ENCODE measurements at places on chromosomes 6 and 20.

GRCh38 chr6:96563853-96564252, 925 bp downstream of the FHL5 start:
- no peak for DNase-seq

GRCh38 chr6:165249808-165250207, 59.6 kb downstream of the C6orf118 start:
- no peak for DNase-seq

DNA sequence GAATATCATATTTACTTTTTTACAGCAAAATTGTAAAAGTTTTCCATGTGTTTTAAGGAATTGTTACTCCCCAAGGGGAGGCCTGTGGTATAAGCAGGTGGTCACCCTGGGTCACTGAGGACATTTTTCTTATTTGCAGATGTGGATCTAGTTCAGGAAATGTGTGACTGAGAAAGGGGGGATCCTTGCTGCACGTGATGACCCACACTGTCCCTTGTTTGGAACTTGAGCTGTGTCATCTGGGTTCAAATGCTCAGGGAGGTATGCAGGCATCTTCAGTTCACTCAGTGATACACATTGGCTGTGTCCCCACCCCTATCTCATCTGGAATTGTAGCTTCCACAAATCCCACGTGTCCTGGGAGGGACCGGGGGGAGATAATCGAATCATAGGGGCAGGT, 431.9 kb upstream of the CDH4 start:
- DNase-seq, result no peak

- DNase-seq, result no peak
Measured at GRCh38 chr6:140554421-140554820, 1180.0 kb upstream of the CITED2 start.

DNA sequence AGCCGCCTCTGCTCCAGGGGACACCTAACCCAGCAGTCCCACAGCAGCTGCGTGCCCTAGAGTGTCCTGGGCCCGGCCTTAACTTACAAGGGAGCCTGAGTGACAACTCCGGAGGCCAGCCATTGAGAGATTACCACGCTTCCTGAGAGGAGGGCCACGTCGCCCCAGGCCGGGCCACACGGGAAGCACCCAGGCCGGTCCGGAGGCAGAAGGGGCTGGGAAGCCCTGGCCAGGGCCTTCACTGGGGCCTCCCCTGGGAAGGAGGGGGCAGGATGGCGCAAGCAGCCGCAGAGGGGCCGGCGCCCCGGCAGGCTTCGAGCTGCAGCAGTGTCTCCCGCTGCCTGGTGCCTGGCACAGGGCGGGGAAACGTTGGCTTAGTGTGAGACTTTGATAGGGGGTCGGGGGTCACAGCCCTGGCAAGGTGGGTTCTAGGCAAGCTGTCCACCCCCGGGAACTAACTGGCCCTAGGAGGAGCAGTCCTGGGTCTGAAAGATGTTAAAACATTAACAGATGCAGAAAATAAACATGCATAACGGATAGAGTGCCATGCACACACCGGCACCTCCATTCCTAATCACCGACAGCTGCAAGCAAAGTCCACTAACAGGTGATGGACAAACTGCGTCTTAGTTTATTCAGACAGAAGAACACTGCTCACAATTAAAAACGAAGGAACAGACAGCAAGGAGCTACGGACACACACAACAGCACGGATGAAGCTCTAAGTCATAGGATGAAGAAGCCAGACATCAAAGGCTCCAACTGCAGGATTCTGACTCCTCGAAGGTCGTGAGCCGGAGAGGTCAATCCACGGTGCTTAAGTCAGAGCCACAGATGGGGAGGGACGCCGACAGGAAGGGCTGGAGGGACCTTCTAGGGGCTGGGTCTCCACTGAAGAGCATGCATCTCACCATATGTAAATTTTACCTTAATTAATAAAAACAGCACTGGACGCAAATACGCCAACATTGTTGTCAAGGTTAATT, 17.4 kb downstream of the CHRNA4 start:
- no peak for DNase-seq

DNA sequence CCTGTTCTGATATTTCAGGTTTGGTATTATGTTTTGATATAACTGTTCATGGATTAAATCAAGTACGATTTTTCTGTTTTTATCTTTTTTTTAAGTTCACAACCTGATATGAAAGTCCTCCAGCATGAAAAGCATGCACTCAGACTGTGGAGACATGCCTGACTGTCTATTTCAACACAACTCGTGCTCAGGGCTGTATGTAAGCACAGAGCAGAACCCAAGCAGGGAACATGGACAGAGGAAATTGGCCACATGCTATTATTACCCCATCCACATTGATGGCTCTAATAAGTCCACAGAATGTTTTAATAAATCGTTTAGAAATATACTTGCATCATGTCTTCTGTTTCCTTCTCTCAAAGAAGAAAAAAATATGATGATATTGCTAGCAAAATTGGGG, 730.4 kb downstream of the C6orf118 start:
- no peak for DNase-seq

DNA sequence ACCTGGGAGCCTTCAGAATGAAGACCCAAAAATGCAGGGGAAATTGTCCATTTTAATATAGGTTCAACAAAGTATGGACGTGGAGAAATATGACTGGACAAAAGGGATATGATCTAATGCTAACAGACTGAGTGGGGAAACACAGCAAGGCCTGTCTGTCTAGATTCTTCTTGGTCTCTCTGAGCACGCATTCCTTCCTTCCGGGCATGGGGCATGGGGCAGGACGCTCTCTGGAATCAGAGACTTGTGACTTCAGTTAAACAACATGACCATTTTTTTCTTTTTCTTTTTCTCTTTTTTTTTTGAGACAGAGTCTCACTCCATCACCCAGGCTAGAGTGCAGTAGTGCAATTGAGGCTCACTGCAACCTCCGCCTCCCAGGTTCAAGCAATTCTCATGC, 31.9 kb downstream of the ZBTB2 start:
- no peak for DNase-seq

DNA sequence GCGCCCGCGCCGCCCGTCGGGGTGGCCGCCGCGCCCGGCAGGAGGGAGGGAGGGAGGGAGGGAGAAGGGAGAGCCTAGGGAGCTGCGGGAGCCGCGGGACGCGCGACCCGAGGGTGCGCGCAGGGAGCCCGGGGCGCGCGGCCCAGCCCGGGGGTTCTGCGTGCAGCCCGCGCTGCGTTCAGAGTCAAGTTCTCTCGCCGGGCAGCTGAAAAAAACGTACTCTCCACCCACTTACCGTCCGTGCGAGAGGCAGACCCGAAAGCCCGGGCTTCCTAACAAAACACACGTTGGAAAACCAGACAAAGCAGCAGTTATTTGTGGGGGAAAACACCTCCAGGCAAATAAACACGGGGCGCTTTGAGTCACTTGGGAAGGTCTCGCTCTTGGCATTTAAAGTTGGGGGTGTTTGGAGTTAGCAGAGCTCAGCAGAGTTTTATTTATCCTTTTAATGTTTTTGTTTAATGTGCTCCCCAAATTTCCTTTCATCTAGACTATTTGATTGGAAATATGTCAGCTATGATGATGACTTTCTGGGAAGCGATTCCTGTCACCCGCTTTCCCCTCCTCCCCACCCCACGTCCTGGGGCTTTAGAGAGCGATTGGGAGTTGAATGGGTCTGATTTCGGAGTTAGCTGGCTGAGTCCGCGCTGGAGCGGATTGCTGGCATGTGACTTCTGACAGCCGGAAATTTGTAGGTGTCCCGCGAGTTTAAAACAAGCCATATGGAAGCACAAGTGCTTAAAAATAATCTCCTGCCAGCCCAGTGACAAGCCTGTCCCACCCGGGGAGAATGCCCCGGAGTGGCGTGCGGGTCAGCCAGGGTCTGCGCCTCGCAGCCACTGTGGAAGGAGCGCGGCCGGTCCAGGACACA, 1.1 kb downstream of the ESR1 start:
- no peak for DNase-seq

- DNase-seq, result no peak
Measured at GRCh38 chr20:64113796-64114355, 6.5 kb upstream of the NPBWR2 start.

DNA sequence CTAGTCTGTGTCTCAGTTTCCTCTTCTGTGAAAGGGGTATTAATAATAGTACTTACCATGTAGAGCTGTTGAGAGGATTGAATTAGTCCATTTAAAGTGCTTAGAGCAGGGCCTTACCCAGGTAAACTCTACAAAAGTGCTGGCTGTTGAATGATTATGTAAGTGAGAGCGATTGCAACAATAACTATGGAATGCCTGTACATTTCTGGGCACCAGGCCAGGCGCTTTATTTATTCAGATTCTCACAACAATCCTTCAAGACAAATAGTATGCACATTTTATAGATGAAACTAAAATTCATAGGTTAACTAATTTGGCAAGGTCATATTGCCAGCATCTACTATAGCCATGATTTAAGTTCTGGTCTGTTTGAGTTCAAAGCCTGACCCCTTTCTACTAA, 78.3 kb upstream of the MMS22L start:
- no peak for DNase-seq

- DNase-seq, result peak; percentile 55
Measured at GRCh38 chr6:6543181-6543879, 45.2 kb upstream of the LY86 start.

DNA sequence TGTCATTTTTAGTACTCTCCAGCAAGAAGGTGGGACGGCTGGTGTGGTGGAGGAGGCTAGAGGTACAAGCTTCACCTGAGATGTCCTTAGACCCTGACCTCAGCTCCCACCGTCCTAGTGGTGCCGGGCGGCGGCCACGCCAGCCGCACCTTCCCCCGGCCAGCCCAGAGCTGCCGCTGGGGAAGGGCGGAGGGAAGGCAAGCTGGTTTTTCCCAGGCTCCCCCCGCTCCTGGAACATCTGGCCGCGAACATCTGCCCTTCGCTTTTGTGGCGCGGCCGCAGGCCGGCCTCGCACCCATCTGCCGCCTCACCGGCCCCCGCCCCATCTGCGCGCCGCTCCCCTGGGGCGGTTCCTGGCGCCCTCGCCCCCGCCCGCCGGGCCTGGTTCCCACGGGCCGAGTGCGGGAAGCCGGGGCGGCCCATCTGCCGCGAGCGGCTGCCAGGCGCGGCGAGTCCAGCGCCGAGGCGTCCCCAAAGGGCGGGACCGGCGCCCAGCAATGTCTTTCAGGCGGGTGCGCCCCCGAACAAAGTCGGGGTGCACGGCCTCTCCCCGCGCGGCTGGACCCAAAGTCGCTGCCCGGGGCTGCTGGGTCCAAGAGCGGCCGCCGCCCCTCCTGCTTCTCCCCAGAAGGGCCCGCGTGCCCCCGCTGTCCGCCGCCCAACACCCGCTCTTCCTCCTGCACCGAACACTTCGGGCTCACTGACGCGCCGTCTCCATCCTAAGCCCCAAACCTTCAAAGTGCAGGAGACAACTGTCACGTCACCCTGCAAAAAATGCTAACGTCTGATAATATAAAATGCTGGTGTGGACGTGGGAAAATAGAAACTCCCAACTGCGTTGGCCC, 17.3 kb upstream of the ID1 start:
- no peak for DNase-seq

DNA sequence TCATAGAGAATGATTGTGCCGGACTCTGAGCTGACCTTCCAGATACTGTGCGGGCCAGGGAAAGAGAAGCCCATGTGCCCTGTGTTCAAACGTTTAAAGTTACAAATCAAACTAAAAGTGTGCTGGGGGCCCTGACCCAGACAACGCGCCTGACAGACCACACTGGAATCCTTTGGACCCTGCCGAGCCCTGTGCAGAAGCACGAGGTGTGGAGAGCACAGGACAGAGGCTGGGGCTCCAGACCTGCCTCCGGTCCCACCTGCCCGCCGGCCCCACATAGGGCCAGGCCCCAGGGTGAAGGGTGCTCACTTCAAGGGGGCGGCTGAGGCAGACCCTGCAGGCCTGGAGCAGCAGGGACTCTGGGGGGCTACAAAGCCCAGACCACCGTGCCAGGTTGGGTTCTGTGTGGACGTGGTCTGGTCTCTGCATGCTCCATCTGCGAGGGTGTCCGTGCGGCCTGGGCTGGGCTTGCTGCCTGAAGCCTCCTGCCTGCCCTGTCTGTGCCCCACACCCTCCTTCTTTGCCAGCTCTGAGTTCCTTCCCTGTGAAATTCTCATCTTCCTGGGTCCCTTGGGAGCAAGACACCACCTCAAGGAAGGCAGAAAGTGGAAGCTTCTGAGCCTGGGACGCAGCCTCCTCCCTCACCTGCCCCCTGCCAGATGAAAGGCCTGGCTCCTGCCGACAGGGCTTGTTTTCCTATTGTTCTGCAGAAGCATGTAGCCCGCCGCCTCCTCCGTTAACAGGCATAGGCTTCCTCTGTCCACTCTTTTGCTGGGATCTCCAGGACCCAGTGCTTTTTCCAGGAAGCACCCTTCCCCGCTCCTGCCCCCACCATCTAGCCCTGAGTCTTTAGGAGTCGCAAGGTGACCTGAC, 186.2 kb downstream of the ERMARD start:
- DNase-seq, result no peak

GRCh38 chr20:50026746-50027575, 44.2 kb downstream of the SNAI1 start:
- no peak for DNase-seq

- peak; percentile 5 for DNase-seq
Measured at GRCh38 chr6:753486-753885, 60.5 kb upstream of the EXOC2 start.

GRCh38 chr6:167957626-167958025, 39.8 kb upstream of the KIF25 start:
- no peak for DNase-seq

- no peak for DNase-seq
Measured at GRCh38 chr6:48714699-48715098, 603.7 kb upstream of the PTCHD4 start.

- no peak for DNase-seq
Measured at GRCh38 chr6:130037207-130037811, 18.9 kb downstream of the L3MBTL3 start.

DNA sequence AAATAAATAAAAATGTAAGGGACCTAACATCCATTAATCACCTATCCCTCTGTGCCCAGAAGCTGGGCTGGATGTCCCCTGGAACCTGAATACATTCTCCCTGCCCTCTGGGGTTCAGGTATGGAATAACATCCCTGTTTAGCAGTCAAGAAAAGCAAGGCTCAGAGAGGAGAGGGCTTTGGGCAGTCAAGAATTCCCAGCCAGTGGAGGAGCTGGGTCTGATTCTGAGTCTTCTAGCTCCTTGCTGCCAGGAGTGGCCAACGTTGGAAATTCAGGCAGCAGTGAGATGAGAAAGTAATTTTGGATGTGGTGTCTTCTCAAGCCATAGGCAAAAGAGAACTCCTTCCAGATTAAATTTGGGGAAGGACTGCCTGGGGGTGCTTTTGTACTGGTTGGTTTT, 42.6 kb upstream of the ZNFX1 start:
- peak; percentile 54 for DNase-seq

- DNase-seq, result no peak
Measured at GRCh38 chr6:159876242-159876641, 14.5 kb upstream of the MAS1 start.
